ENCODE measurements at places on chromosomes 11 and 22.

GRCh38 chr11:116376547-116376946 lies 396.2 kb downstream of the BUD13 start:
- DNase-seq, result no peak

GRCh38 chr11:67657300-67657699 lies 6.8 kb upstream of the ACY3 start:
- DNase-seq, result no peak

GRCh38 chr22:42074132-42074811 lies at the start of gene PHETA2:
Gene PHETA2, plus strand, starts transcription at chr22:42074248. Its CDS starts 3,046 bp downstream, at chr22:42077294.
- peak; percentile 42 for DNase-seq

- no peak for DNase-seq
Observed at GRCh38 chr11:46271875-46272815, 5.3 kb upstream of the CREB3L1 start.

DNA sequence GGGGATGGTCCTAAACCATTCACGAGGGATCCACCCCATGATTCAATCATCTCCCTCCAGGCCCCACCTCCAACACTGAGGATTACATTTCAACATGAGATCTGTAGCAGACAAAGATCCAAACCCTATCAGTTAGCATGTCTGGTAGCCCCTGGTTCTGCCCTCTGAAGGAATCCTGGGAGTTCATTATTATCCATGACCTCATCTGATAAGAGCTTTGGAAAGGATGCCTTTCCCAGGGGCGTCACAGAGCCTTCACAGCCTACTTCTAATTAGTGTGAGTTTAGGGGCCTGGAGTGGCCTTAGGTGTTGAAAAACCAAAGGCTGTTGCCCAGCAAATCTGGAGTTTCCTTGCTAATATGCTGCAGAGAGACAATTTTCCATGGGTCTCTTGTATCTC lies 8.6 kb upstream of the EIF3M start:
- no peak for DNase-seq

- DNase-seq, result no peak
Observed at GRCh38 chr11:117794135-117794534, 2.9 kb downstream of the DSCAML1 start.

DNA sequence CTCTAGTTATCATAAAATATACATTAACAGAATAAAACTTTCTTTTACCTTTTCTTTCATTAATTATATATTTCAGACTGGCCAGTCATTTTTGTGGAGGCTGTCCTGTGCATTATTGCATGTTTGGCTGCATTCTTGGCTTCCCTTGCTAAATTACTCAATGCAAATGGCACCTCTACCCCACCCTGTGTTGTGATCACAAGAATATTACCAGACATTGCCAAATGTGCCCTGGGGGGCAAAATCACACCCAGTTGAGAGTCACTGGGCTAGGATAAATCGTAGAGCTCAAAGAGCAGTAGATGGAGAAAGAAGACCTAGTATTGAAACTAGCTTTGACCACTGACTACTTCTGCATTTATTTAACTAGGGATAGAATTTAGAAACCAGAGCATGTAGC lies 1257.8 kb upstream of the TENM4 start:
- DNase-seq, result no peak

GRCh38 chr11:28696591-28696990 lies 588.4 kb downstream of the METTL15 start:
- no peak for DNase-seq

GRCh38 chr22:27578937-27579617 lies 222.5 kb downstream of the MN1 start:
- DNase-seq, result no peak

GRCh38 chr11:103964390-103964789 lies 72.0 kb upstream of the DDI1 start:
- no peak for DNase-seq

GRCh38 chr11:130715085-130715876 lies 201.0 kb downstream of the SNX19 start:
- DNase-seq, result no peak

DNA sequence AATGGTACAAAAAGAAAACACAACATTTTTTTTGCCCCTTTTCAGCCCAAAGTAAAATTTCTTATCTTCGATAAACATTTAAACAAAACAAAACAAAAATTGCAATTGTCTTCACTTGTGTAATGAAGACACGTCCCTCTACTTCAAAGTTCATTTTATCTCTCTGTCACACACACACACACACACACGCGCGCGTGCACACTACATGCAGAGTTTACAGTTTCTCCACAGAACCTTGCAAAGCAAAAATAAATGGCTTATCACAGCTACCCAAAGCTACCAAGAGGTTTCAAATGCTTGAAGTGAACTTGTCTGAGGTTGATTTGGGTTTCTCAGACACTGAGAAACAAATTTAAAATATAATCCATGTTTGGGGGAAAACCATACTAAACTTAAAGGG lies 72.3 kb downstream of the ETS1 start:
- no peak for DNase-seq

DNA sequence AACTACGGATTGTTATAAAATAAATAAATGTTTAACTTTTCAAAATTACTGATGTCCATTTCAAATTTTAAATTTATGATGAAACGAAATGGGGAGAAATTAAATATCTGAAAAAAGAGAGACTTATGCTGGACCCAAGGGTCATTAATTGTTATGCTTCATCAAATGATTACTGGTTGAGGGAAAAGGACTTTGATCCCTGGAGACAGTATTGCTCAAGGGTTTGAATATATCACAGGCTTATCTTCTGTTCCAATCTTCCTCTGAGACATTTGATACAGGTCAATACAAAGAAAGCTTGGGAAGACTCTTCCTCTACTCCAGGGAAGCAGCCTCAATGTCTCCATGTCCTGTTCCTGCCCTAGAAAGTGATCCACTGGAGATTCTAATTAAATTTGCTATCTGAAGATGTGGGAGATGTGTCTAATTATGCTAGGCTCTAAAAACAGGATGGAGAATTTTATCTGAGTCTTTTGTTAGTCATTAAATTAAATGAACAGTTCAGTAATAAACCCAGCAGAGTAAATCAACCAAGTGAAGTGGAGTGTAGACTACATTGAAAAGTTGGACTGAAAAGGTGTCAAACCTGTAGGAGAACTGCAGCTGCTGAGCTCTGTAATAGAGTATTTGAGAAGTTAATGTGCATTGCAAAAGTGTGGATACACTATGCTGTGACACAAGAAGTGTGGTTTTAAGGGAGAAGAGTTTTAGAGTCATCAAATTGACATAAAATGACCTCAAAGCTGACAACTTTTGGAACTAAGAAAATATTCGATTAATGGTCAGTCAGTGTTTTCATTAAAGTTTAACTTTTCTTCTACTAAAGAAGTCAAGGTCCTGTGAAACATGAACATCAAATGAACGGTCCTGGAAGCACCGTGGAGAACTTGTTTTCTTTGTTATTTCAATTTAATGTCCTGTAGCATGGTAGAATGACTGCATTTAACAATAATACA lies 623.7 kb upstream of the CCDC90B start:
- no peak for DNase-seq

DNA sequence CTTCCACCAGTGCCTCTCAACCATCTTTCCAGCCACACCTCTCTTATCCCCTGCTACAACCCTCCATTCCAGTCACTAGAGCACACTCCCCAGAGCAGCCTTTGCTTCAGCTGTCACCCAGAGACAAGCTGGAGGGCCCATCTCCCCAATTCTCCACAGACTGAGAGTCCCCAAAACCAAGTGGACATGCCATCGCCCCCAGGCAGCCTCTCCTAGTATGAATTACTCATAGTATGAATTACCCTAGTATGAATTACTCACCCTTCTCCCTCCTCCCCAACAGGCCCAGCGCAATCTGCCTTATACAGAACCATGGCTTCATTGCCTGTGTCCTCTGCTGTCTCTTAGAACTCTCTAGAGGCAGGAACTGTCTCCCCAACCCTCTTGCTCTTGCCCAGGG lies 24.8 kb downstream of the MYH9 start:
- no peak for DNase-seq

DNA sequence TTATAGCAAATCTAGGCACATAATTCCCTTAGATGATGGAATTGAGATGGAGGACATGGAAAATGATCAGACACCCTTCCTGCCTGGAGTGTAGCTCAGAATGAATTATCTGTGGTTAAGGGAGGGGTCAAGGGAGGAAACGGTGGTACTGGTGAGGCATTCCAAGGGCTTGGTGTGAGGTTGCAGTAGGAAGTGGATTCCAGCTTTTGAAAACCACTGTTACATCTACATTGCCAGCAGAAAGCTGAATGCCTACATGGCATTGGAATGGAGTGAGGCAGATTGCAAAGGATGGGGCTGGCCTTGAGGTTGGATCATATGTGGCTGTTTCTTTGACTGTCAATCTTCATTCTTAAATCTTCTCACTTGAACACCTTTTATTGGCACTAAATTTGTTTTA lies 684.4 kb downstream of the NTM start:
- DNase-seq, result no peak

DNA sequence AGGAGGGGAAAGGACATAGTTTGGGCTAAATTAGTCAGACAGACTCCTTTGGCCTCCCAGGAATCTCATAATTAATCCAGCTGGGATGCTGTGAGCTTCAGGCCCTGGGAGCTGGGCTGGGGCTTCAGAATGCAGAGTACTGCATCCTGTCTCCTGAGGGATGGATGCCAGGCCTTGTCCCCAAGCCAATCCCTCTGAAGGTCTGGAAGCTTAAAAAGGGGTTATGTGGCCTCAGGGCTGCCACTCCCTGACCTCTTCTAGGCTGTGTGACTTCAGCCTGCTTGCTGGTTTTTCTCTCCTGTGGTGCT lies 6.9 kb upstream of the LRRC32 start:
- DNase-seq, result no peak

DNA sequence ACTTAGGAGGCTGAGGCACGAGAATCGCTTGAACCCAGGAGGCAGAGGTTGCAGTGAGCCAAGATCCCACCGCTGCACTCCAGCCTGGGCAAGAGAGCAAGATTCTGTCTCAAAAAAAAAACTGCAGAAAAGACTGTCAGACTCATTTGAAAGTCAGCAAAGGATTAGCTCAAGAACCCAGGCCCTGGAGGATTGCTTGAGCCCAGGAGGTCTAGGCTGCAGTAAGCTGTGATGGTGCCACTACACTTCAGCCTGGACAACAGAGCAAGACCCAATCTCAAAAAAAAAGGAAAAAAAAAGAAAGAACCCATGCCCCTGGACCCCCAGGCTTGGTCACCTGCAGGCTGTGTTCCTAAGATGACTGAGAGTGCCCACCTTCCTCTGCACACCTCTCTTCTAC lies 16.2 kb downstream of the LIF start:
- DNase-seq, result no peak

DNA sequence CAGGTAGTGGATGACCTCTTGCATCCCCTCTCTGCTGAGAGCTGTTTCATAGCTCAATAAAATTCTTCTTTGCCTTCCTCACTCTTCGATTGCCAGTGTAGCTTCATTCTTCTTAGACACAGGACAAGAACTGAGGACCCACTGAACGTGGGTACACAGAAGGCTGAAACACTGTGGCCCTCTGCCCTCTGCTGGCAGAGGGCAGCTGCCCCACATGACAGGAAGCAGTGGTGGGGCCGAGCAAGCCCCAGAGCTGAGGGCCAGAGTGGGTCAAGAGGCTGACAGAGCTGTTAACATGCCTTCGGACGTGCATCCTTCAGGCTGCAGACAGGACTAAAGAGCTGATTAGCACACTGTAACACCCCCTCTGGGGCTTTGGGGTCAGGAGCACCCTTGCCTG lies 15.6 kb downstream of the SMC1B start:
- DNase-seq, result no peak

DNA sequence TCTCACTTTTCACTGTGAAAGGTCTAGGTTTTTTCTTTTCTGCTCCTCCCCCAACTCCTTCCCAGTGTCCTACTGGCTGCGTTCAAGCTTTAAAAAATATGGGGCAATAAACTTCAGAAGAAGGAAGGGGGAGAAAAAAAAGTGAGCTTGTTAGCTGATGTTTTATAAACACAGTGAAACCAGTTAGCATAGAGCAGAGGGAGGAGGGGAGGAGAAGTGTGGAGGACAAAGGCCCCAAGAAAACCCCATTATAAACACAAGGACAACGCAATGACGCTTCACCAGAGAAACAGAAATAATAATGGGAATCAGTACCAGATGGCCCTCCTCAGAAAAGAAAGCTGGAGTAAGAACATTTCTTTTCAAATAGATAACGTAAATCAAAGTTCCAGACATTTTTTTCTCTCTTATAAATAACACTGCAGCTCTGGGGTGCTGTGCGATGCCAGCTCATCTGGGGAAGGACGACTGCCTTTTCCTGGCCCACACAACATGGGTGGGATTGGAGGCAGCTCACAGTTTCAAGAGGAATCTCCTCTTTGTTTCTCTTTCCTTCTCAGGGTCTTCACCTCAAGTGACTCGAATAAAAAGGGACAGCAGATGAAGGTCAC lies 235.4 kb upstream of the NARS2 start:
- DNase-seq, result no peak

DNA sequence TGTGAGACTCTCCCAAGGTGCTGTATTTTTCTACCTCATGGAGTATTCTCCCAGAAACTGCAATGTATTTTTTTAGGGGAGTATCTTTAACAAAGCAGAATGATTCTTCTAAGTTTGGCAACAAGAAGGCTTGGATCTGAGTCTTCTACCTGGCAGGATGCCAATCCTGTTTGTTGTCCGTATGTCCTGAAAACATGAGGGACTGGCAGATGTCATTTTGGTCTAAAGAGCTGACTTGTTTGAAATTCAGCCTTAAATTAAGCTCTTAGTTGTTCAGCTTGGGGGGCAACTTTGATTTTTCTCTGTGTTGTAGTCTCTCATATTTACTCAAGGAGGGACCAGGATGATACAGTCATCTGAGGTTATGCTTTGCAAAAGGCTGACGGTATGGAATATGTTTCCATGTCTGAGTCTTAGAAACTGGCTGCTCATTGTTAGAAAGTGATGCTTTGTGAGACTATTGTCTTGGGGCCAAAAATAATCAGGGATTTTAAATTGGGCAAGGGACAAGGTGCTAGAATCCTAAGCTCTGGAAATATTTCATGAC lies 9.3 kb downstream of the MRPL16 start:
- no peak for DNase-seq

DNA sequence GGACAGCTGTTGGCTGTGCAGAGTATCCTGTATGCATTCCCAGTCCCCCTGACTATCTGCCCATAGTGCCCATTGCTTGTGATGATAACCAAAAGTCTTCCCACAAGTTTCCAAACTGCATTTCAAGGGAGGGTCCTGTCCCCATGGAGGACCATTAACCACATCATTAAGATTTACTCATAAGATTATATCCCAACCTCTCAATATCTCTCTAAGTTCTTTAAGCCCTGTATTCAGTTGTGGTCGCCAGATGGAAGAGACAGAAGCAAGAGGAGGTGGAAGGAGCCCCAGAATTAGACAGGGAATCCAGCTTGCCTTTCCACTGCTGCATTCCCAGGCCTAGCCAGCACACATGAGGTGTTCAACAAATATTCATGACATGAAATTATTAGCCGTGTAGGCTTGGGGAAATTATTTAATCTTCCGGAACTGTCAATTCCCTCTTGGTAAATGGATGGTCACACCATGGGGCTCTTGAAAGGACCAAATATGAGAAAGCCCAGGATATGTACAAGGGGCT lies 42.6 kb upstream of the TIMP3 start:
- DNase-seq, result no peak

- no peak for DNase-seq
Observed at GRCh38 chr11:33682446-33682845, 18.2 kb downstream of the C11orf91 start.
